Right lung (tissue), 10 donors: ENCODE measurements at places on chromosomes 12 and 14.
A peak's percentile ranks its signal among the peaks of the same experiment; 100 is the strongest.

GRCh38 chr12:31326736-31327659 lies 1.0 kb upstream of the SINHCAF start:
- peak; percentile 36 for DNase-seq

DNA sequence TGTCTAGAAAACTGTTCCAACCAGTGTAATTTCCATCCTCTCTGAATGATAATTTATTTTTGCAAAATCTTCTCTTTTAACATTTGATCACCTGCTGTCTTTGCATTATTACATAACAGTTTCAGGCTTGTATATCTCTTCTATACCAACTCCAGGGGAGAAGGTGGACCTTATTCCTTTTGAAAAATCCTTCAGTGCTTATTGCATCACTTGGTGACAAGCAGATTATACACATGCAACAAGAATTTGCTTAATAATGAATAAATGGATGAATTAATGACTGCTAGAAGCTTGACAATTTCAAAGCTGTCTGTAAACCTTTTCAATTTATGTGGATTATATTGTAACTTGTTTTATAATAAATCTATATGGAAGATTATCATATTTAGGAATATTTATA lies 37.3 kb upstream of the C12orf75 start:
- DNase-seq: no peak

DNA sequence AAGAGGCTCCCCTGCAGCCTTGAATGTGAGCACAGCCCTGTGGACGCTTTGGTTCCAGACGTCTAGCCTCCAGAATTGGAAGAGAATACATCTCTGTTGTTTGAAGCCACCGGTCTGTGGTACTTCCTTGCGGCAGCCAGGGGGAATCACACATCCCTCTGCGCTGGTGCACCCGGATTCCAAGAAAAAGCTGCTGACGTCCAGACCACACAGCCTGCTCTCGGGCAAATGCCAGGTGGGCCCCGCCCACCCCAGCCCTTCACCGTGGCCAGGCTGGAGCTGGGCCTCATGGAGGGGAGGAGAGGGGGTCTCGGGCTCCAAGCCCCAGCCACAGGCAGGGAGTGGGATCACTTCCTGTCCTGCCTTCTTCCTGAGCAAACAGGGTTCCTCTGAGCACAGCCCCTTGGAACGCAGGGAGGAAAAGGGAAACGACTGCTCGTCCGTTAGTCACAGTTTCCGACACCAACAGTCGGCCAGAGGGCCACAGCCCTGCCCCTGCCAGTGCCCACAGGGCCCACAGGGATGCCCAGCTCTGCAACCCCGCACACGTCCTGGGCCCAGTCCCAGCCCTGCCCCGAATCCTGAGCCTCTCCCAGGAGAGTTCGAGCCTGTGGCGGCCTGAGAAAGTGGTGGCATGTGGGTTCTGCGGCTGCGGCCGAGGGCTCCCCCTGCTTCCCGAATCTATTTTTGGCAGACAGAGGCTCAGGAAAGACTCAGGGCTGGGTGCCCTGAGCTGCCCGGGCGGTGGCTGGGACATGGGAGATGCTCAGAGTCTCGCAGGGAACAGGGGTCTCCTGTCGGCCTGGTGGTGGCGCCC lies 85.3 kb downstream of the RFLNA start:
- DNase-seq: peak; percentile 78

GRCh38 chr14:75399843-75400775 lies 27.7 kb upstream of the JDP2 start:
- DNase-seq: peak; percentile 40

DNA sequence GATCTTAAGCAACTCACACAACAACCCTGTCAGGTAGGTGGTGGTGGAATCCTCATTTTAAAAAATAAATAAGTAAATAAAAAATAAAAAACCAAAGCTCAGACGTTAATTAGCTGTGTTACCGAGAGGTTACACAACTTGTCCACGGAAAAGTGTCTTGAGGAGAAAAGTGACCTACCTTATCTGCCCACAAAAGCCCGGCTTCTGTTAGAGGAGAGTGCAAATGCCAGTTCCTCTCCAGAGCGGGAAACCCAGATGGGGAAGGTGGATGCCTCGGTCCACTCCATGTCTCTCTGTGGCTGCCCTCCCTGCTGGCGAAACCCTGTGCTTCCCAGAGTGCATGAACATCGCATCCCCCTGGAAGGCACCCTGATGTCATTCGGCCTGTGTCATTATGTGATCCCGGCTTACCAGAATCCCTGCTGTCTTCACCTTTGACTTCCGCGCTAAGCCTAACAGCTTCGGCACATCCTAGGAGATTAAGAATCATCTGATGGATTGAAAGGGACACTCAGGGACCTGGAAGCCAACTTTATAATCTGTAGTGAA lies 6.4 kb downstream of the MLXIP start:
- no peak for DNase-seq
